ENCODE measurements at places on chromosomes 2 and 18.

DNA sequence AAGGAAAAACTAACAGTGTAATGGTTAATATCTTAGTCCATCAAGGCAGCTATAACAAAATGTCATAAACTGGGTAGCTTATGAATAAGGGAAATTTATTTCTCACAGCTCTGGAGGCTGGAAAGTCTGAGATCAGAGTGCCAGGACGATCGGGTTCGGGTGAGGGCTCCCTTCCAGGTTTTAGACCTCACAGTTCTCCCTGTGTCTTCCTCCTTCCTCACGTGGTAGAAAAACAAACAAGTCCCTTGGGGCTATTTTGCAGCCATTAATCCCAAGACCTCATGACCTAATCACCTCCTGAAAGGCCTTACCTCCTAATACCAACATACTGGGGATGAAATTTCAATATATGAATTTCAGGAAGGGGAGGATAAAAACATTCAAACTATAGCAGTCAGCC is 455.9 kb downstream of the CNTNAP5 start:
- no peak for DNase-seq

GRCh38 chr2:179253226-179253625 is 11.4 kb downstream of the SESTD1 start:
- no peak for DNase-seq

DNA sequence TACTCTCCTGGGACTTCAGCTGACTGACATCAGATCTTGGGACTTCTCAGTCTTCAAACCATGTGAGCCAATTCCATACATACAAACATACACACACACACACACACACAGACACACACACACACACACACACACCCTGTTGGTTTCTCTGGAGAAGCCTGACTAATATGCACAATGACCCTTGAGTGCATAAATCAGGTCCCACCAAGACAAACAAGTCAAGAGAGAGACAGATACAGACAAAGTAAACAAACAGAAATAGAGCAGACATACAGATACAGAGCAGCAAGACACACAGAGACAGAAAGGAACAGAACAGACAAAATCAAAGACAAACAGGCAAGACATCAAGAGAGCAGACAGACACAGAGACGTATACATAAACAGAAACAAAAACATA is 43.8 kb upstream of the DDX18 start:
- no peak for DNase-seq

DNA sequence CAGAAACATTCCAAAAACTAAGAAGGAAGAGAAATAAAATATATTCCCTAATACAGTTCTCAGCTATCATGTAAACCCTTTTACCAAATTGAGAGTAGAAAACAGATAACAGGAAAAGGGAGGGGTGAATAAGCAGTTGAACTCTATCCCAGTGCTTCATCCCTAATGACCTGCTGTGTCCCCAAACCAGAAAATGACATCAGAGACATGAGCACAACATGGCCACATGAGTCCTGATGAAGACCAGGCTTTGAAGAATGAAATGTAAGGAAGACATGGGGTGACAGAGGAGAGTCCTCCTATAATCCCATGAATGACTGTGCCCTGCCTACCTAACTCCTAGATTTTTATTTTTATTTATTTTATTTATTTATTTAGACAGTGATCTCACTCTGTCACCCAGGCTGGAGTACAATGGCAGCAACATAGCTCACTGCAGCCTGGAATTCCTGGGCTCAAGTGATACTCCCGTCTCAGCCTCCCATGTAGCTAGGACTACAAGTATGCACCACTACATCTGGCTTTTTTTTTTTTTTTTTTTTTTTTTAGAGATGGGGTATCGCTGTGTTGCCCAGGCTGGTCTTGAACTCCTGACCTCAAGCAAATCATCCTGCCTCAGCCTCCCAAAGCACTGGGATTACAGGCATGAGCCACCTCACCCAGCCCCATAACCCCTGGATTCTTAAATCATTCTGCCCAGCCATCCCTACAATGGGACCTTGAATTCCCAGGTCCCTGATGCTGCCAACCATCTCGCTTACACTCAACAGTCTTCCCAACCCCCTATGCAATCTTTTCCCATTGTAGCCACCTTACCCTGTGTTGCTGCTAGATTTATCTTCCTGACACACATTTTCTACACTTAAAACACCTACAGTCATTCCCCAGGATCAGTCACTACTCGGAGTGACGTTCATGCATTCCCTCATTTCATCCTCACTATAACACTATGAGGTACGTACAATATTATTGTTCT is 64.5 kb downstream of the ANKRD44 start:
- no peak for DNase-seq

DNA sequence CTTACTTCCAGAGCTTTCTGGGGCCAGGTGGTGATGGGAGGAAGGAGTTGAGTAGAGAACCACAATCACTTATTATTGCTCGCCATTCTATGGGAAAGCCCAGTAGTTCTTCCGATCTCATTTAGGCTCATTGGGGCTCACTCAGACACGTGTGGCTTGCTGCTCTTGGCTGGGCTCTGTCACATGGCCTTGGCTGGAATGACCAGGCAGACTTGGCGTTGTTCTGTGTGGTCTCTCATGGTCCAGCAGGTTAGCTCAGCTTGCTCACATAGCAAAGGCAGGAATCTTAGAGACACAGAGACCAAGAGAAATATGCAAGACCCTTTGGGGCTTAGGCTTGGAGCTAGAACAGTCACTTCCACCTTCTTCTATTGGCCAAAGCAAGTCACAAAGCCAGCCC is 261.2 kb downstream of the LOXHD1 start:
- no peak for DNase-seq

DNA sequence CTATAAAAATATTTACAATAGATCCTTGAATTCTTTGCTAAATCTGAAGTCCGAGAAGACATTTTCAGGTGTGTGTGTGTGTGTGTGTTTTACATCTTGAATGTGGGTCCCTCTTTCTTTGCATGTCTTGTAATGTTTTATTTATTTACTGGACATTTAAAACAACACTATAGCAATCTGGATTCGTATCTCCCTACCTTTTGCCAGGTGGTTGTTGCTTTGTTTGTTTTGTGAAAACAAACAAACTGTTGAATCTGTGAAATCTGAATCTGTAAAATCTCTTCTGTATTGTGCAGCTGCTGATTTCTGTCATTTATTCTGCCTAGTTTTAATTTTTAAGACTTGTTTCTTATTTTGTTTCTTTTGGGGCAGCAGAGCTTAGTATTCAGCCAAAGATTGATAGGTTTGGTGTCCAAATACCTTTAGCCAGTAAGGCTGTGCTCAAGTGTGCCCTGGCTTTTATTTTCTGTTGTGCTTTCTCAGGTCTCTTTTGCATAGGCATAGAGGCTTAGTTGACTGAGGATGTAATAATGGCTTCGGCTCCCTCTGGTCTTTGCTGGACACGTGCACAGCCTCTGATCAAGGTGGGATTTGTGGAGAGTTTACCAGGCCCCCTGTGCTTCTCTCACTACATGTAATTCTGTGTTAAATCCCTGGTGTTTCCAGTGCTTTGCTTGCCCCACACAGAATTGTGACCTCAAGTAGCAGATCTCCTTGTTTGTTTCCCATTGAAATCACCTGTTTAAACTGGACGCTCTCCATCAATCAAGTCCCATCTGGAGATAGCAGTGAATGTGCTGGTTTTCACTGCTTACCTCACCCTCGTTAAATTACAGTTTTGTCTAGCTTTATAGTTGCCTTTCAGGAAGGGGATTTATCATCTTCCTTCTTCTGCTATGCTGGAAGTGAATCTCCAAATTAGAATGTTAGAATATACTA is 71.1 kb downstream of the BIRC6 start:
- no peak for DNase-seq

DNA sequence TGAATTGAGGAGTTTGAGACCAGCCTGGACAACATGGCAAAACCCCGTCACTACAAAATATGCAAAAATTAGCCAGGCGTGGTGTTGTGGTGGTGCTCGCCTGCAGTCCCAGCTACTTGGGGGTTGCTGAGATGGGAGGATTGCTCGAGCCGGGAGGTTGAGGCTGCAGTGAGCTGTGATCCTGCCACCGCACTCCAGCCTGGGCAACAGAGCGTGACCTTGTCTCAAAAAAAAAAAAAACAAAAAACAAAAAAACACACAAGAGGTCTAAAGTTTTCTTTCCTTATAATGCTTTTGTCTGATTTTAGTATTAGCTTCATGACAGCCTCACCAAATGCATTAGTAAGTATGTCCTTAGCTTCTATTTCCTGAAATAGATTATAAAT is 43.1 kb downstream of the VPS54 start:
- DNase-seq, result no peak
